Motor neuron (in vitro differentiated cells): ENCODE measurements at places on chromosomes 4 and X. TPM values are rescaled to one million over a fixed set of nuclear protein-coding genes. Genes with fewer than 3 reads are reported as not detected.

CCDC120 gene
- total RNA-seq, result 3.9 and 6.0 TPM in 2 replicates

HSD17B13 gene
- total RNA-seq, result 19.1 and 20.6 TPM in 2 replicates

IL2 gene
- total RNA-seq, result not detected in 2 replicates

TACC3 gene
- total RNA-seq, result 2.6 and 7.2 TPM in 2 replicates

GABRE gene
- total RNA-seq, result 0.16 and 0.69 TPM in 2 replicates

FATE1 gene
- not detected in 2 replicates for total RNA-seq

ARHGAP24 gene
- total RNA-seq, result 10.4 and 11.2 TPM in 2 replicates

CENPVL3 gene
- total RNA-seq, result 2.4 and 3.3 TPM in 2 replicates

SLC25A14 gene
- total RNA-seq, result 13.0 and 15.9 TPM in 2 replicates

FRMD7 gene
- 0.06 and 0.16 TPM in 2 replicates for total RNA-seq
